Mammary epithelial cell (primary cell): ENCODE measurements at places on chromosomes 3 and 15.
A peak's percentile ranks its signal among the peaks of the same experiment; 100 is the strongest.

GRCh38 chr3:7927015-7927414 is 574.6 kb upstream of the LMCD1 start:
- no peak for DNase-seq

- no peak for DNase-seq
These were observed 36.0 kb upstream of the ZNF445 start for GRCh38 chr3:44513513-44513912.

DNA sequence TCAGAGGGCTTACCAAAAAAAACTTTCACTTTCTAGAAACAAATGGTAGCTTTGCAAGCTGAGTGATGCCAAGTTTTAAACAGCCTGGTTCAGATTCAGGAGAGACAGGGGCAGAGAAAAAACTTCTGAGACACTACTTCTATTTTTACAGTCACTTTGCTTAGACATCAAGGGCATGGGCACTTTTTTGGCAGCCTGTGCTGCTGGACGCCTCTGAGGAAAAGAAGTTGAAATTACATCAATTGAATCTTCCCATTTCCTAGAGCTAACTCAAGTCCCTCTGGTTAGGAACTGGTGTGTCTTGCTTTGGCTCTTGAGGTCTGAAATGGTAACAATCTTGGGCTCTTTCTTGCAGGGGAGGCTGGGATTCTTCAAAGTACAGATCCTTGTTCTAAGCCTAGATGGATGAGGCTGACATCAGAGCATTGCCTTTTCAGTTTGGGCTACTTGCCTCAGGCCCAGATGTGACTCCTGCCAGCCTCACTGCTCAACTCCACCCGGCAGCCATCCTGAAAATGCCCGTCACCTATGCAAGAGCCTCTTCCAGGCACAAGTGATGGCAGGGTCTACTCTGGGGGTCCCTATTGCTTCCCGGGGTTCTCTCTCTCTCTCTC is 357.5 kb downstream of the FOXP1 start:
- no peak for DNase-seq

GRCh38 chr15:92907229-92907628 is 7.1 kb downstream of the CHD2 start:
- DNase-seq = peak; percentile 30

- DNase-seq = peak; percentile 25
These were observed 127.5 kb downstream of the BDH1 start for GRCh38 chr3:197428117-197428801.

DNA sequence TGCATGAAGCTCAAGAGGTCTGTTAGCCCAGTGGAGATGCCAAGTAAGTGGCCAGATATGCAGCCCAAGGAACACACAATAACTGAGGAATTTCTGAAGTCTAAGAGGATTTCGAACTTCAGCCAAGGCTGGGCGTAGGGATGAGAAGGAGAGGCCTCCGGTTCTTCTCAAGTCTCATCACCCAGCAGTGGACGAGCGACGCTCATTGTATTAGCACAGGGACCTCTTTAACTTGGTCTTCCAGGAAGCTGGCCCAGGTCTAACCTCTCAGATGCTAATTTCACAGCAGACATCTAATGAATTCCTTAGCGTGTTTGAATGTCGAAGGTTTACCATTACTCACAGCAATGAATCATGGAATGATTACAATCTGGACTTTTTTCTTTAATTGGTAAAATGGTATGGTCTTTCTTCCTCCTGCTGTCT is 85.0 kb downstream of the HES1 start:
- DNase-seq = peak; percentile 39

DNA sequence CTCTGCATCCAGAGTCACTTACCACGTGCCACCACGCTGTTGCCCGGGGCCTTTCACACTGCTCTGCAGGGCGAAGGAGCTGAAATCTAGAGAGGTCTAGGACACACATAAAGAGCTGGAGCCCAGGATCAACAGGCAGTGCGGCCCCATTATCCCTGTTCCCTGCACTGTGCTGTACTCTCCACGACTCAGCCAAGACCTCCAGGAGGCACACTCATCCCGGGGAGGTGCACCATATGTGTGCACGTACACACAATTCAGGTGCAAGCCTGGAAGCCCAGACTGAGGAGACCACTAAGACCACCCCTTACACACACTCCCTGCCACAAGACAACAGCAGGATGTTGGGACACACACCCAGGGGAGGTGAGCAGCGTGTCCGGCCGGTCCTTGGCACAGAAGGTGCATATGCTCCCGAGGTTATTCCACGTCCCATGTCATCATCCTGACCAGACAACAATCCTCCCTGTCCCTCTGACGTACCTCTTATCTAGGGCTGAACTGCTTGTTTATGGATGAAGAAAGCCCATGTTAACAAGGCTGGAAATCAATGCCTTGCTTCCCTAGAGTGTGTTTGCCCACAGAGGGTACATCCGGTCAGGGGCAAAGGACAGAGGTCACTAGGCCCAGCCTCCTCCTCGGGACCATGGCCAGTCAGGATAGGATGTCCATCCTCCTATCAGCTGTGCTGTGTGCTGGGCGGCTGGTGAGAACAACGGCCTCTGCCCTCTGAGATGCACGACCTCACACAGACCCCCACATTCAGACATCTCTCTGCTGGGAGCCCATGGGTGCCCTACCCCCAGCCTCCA is 16.1 kb downstream of the KLF15 start:
- no peak for DNase-seq

DNA sequence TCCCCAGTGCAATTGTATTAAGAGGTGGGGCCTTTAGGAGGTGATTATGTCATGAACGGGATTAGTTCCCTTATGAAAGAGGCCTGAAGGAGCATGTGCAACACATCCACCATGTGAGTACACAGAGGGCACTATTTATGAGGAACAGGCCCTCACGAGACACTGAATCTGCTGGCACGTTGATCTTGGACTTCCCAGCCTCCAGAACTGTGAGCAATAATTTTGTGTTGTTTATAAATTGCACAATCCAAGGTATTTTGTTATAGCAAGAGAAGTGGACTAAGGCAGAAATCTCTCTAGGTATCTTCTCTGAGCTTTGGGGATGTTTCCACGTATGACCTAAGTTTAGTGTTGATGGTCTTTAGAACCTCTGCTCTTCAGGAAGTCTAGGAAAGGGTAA is 149.3 kb upstream of the CBLB start:
- DNase-seq = peak; percentile 29

DNA sequence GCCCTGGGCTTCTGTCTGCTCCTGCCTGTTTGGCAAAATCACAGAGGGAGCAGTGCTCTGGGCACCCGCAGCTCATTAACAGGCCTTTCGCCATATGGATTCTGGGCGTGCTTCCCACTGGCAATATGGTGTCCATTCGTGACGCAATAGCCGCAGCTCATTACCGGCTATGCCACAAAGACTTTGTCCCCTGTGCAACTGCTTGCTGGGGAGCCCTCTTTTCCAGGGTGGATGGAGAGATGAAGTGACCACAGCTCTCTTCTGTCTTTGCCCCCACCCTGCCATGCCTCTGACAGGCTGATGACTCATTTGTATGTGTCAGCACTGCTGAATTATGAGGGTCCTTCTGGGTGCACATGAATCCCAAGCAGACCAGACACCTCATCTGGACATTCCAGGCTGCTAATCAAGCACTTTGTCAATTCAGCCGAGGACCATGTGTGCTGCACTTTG is 214.3 kb upstream of the FEZF2 start:
- DNase-seq = peak; percentile 78

DNA sequence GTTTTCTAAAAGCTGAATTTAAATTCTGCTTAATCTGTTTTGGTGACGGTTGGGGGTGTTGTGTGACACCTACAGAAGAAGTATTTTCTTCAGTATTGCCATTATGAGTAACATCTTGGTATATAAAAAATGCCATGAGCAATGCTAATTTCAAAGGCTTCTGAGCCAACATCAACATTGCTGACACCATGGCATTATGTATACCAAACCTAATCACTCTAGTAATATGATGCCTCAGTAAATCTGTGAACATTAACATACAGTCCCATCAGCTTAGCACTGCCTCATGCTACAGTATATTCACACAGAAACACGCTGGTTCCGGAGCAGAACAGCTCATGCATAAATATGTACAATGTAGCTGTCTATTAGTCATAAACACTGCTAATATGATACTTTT is 75.8 kb downstream of the ZPLD1 start:
- DNase-seq = peak; percentile 46

DNA sequence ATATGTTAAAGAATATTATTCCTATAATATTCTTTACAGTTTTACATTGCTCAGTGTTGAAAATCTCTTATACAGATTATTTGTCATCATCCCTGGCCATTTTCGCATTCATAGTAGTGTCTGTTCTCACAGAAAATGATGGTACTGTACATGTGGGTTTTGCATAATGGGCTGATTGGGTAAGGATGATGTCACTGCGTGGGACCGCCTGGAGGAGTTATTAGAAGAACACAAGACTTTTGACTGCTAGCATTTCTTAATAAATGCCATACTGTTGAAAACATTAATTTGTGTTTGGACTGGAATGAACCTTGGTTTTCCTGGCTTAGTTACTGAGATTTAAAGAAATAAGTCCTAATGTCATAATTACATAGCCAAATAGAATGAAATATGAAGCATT is 20.3 kb downstream of the LRCH3 start:
- peak; percentile 86 for DNase-seq

DNA sequence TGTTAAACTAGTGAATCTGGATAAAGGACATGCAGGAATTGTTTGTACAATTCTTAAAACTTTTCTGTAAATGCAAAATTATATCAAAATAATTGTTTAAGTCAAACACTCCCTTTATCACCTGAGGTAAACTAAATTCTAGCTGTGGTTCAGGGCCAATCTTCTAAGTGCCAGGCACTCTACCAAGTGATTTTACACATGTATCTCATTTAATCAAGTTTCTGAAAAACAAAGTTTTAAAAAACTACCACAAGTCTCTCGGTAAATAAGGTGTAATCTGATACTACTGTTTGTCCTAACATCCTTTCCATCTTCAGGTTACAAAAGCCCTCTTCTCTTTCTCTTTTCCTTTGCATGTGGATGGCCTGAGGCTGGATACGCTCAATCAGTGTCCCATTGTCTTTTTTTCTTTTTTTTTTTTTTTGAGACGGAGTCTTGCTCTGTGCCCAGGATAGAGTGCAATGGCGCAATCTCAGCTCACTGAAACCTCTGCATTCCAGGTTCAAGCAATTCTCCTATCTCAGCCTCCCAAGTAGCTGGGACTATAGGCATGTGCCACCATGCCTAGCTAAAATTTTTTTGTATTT is 19.3 kb downstream of the IFT80 start:
- peak; percentile 42 for DNase-seq

DNA sequence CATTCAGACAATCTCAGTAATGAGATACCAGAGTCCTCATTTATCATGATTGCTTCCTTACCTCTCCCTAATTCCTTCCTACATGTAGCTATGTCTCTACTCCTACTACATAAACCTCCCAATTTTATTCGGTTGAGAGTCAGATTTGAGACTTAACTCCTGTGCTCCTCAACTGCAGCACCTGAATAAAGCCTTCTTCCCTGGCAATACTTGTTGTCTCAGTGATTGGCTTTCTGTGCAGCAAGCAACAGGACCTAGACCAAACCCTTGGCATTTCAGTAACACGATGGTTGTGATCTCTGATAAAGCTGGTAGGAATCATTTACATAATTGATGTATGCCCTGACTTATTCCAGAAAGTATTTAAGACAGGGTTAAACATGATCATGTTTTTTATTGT is 106.7 kb upstream of the NANOGP8 start:
- DNase-seq = no peak

- DNase-seq = no peak
These were observed 34.3 kb upstream of the ANPEP start for GRCh38 chr15:89848970-89849292.

DNA sequence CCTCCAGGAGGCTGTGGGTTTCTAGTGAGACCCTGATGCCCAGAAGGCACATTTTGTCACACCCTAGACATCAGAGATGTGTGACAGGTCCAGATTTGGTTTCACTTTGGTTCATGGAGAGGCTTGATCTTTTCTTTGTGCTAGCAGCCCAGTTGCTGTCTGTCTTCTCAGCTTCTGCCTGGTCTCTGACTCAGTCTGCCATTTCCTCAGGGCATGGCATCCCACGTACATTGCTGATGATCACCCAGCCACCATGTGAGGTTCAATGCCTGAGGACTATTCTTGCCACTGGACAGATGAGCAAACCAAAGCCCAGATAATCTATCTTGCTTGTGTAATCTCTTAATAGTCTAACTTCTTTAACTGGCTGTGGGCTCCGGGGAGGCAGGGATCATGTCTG is 144.9 kb upstream of the MRPS22 start:
- peak; percentile 74 for DNase-seq

- no peak for DNase-seq
These were observed 3.8 kb downstream of the SGO1 start for GRCh38 chr3:20182206-20182605.

GRCh38 chr15:58185439-58185838 is 47.3 kb downstream of the AQP9 start:
- peak; percentile 28 for DNase-seq

GRCh38 chr3:25587094-25587493 is 77.6 kb downstream of the TOP2B start:
- DNase-seq = peak; percentile 57

GRCh38 chr3:37695138-37695537 is 166.5 kb upstream of the CTDSPL start:
- DNase-seq = no peak

DNA sequence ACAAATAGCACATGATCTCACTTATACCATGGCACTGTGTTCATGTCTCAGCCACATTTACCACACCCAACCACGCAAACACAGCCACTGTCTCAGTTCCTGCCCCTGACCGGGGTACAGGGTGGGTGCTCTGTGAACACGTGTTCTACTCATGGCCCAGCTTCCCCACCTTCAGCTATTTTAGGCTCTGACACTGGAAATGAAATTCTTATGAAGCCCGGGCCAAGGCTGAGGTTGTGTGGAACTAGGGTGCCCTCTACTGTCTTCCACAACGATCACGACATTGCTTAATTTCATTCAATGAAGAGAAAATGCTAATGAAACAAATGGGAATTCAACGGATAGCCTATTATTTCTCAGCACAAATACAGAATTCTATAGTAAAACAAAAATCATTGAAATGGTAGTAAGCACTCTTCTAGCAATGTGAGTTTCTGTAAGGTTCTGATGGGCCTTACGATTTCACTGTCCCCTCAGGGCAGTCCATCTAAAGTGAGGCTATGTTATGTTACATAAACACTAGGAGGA is 2.1 kb upstream of the GABRA5 start:
- DNase-seq = peak; percentile 5

GRCh38 chr15:29454506-29454905 is 184.9 kb upstream of the NSMCE3 start:
- no peak for DNase-seq

- DNase-seq = no peak
These were observed 27.5 kb upstream of the DRD3 start for GRCh38 chr3:114206342-114206741.

DNA sequence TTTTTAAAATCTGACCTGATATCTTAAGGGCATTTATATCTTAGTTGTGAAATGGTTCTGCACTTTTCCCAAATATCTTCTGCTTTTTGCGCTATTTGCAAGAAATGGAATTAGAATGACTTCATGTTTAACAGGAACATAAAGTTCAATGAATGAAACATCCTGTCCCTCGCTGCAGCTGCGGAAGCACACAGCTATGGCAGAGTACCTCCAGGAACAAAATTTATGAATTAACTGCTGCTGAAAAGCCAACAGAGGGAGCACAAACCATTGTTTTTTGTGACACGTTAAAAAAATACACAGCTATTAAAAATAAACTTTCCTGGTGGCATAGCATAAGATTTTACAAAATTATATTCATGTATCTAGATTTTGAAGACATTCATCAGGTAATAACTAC is 404.4 kb upstream of the MDFIC2 start:
- peak; percentile 3 for DNase-seq

GRCh38 chr15:58467121-58467721 is 35.4 kb downstream of the LIPC start:
- no peak for DNase-seq
